Islet precursor cell (in vitro differentiated cells): ENCODE measurements at places on chromosomes 13 and 19.

- DNase-seq = no peak
Measured at GRCh38 chr19:45621976-45622503, 17.2 kb downstream of the EML2 start.

GRCh38 chr13:112320303-112320702, 55.9 kb upstream of the SPACA7 start:
- DNase-seq = peak; percentile 19

- no peak for DNase-seq
Measured at GRCh38 chr19:38333245-38333644, 2.4 kb upstream of the CATSPERG start.

DNA sequence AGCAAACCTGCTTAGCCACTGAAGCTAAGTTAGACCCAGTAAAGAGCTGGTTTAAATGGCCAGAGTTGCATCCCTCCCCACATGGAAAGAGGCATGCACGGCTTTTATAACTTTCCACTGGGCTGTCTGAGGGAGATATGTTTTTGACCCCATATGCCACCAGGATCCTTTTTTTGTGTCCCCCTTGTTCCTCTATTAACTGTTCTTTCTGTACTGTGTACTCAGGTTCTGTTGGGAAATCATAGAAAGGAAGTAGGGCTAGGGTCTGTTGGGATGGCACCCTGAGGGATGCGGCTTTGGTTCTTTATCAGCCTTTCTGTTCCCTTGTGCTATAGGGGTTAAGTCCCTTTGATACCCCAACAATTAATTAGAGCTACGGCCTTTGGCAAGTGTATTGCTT, 12.2 kb upstream of the TM9SF2 start:
- no peak for DNase-seq

- no peak for DNase-seq
Measured at GRCh38 chr13:97385146-97385545, 48.8 kb upstream of the RAP2A start.

DNA sequence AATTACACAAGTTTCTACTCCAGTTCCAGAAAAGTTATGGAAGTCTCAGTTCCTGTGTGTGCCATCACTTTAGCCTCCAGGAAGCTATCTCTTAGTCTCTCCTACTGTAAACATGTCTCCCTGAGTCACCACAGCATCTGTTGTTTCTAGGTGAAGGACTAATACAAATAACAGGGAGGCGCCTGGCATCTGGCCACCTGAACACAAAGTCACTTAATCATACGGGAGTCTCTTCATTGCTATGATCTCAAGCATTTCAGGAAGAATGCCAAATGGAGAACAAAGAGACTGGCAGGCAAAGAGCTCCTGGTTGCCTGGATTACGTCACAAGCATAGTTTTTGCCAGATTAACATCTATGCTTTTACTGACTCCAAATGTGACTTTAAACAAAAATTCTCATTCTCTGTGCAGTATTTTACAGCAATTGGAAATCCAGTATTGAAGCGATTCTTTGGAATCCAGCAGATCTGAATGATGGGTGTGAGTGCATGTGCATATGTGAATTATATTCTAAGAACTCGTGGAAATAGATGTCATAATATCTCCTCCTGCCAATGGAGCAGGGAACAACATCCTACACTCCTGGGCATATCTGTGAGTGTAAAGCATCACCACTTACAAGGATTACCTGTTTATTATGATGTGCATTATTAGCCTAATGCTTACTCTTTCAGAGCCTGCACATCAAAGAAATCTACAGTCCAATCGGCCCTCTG, 572.8 kb downstream of the PCDH9 start:
- DNase-seq = peak; percentile 83

- no peak for DNase-seq
Measured at GRCh38 chr13:43229506-43229905, 206.1 kb downstream of the DNAJC15 start.

- DNase-seq = no peak
Measured at GRCh38 chr13:22053053-22053452, 382.2 kb downstream of the FGF9 start.

- DNase-seq = no peak
Measured at GRCh38 chr19:3942790-3943409, 10.0 kb downstream of the NMRK2 start.

DNA sequence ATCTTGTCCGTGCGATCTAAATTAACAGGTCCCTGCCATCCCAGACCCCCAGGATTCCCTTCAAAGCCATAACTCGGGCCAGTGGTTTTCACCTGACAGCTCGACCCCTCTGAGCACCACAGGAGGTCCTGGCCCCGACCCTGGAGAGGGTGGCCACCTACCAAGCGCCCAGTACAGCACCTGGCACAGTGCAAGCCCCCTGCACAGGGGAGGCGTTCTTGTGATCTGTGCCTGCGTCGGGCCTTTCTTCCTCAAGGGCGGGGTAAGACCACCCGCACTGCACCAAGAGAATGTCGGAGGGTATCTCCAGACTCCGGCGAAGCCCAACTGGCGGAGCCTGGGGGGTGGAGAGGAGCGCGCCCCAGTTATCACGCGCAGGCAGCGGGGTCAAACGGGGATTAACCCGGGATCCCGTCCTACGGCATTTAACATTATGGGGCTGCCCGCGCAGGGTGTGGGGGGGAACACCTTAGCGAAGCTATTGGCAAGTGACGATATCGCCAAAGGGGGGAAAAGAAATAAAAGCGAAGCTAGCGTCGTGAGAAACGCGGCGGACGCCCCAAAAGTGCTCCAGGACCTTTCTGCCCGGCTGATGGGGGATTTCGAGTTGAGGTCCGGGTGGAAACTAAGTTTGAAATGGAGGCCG, 1.3 kb upstream of the HNRNPL start:
- no peak for DNase-seq

GRCh38 chr13:98252931-98253470, 75.9 kb upstream of the RNF113B start:
- DNase-seq = peak; percentile 86

DNA sequence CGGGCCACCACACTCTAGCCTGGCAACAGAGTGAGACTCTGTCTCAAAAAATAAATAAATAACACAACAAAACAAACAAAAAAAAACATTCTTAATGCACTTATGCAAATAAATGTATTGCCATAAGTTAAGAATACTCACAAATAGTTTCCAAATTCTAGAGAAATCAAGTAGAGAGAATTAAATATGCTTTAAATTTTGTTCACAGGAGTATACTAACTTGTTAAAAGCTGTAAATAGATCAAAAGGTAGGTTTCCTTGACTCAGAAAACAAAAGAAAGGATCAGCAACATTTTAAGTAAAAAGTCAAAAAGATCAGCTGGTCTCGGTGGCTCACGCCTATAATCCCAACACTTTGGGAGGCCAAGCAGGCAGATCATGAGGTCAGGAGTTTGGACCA, 50.5 kb upstream of the ZNF429 start:
- DNase-seq = no peak

DNA sequence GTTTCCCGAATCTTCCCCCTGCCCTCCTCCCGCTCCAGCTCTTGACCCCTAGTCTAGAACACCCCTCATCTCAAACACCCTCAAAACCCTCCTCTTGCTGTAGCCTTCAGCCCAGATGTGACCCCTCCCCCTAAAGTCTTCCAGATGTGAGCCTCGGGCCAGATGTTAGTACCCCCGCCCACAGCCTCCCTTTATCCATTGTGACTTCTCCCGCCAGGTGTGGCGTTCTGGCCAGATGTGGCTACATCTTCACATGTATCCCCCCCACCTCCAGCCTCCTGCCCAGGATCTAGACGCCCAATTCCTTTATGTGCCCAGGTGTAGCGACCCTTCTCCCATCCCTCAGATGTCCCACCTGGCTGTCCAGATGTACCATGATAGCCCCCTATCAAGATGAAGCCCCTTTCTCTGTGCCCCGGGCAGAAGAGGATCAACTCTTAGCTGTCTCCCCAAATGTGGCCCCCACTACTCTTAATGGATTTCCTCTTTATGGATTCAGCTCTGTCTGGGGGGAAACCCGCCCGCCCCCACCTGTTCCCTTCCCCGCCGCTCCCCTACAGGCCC, 517 bp upstream of the LTBP4 start:
- DNase-seq = peak; percentile 49

GRCh38 chr13:75432045-75432444, 49.9 kb downstream of the TBC1D4 start:
- no peak for DNase-seq

- DNase-seq = no peak
Measured at GRCh38 chr13:84443463-84443862, 561.2 kb upstream of the SLITRK1 start.

DNA sequence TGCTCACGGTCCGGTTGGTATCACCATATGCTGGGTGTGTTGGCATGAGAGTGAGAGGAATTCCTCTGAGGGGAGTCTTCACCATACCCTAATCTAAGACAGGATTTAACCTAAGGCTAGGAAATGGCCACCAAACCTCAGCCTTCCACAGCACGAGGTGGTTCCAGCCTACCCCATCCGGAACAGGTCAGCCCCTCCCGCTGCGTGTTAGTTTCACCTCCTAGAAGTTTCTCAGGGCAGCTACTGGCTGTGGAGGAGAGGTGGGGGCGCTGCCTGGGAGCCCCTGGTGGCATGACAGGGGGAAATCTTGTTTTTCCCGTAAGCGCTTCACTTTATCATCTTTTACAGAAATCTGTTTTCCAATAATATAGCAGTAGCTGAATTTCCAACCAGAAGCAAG, 55.1 kb downstream of the RGCC start:
- DNase-seq = peak; percentile 39

GRCh38 chr19:40420766-40421765, 4.7 kb downstream of the SERTAD1 start:
- DNase-seq = peak; percentile 97
